LoVo (cell line): ENCODE measurements at places on chromosomes 6 and 20.

- no peak for DNase-seq
These were observed 90.9 kb downstream of the CAP2 start for GRCh38 chr6:17484201-17484849.

- no peak for DNase-seq
These were observed 8.0 kb downstream of the DNPH1 start for GRCh38 chr6:43221046-43221972.

DNA sequence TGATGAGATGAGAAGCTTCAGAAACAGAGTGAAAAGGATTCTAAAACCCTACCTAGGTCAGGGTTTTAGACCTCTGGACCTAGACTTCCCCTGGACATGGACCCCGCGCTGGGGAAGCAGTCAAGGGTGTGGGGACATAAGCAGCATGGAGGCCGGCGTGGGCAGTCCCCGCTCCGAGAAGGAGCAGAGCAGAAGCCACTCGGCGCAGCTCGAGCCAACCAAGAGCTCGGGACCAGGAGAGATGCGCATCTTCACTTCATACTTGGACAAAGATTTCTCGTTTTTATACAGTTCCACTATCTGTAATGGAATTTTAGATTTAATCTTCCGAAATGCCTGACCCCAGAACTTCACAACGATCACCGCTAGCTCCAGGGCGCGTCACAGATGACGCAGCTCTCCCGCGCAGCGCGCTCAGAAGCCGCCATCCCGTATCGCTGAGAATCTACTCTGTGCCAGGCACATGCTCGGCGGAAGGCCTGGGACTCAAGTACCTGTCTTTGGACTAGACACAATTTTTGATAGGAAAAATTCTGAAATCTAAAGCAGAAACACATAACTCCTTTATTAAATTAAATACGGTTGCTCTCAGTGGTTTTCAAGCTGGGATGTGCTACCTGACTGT lies 60.3 kb downstream of the WDR27 start:
- no peak for DNase-seq

DNA sequence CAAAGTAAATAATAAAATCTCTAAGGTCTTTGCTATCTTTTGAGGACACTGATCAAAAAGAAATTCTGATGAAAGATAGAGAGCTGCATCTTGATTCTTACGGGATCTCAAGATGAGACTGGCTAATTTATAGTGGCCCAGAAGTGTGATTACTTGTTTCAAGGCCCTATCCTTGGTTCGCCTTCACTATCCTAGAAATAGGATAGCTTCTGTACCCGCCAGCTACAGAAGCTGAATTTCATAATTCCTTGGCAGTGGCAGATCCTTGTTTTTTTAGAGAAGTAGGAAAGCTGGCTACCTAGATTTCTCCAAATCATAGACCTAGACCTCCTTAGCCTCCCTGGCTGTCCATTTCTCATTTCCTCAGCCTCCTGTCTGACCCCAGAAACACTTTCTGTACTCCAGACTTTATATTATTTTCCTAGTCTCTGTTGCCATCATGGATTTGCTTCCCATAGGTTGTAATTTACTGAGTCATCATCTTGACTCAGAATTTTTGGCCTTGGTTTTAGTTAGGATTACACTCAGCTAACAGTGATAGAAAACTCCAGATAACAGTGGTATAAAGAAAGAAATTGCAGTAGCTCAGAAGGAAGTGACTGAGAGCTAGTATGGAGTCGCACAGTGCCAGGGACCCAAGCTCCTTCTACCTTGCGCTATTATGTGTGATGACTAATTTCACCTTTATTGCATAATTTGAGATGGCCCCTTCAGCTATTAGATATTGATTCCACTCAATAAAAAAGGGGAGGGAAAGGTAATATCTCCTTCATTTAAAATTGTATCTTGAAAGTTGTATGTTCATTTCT lies 27.7 kb downstream of the PHF3 start:
- DNase-seq, result peak; percentile 8

GRCh38 chr6:134678436-134678889 lies 271.4 kb downstream of the ALDH8A1 start:
- peak; percentile 56 for DNase-seq

GRCh38 chr6:81003156-81003555 lies 749.3 kb downstream of the TENT5A start:
- no peak for DNase-seq
